Endothelial cell (in vitro differentiated cells): ENCODE measurements at places on chromosomes 6 and 20.

DNA sequence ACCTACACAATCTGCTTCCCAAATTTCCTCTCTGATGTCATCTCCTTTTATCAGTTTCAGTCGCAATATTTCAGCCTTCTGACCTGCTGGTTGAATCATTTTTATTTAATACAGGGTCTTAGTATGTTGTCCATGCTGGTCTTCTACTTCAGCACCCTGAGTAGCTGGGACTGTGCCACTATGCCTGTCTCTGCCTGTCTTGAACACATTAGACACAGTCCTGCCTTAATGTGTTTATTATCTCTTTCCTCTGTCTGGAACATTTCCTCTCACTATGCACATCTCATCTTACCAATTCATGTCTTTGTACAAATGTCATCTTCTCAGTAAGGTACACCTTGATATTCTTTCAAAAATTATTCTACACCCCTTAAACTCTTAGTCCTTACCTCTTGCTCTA is 106.5 kb downstream of the THEMIS start:
- DNase-seq: no peak

DNA sequence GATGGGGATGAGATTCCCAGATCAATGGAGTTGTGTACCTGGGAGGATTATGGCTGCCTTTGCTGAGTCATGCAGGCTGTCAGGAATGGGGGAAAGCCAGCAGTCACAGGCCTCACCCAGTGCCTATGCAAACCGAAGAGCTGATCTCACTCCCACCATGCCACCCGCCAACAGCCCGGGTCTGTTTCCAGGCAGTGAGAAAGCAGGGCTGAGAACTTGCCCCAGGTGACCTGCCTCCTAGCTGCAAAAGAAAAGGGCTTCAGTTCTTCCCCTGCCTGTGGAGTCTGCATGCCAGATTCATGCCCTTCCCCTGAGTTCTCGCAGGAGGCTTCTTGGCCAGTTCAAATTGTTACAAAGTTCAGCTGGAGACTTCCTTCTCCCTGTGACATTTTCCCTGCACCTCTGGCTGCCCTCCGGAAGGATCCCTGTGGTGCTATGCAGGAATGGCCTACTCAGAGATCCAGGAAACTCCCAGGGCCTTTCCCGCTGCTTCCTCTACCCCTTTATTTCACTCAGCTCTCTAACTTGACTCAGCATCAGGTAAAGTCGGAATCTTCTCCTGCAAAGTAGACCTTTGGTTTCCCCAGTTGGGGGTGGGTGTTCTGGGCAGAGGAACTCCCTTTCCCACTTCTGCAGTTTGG is 71.5 kb upstream of the B3GAT2 start:
- DNase-seq: no peak

DNA sequence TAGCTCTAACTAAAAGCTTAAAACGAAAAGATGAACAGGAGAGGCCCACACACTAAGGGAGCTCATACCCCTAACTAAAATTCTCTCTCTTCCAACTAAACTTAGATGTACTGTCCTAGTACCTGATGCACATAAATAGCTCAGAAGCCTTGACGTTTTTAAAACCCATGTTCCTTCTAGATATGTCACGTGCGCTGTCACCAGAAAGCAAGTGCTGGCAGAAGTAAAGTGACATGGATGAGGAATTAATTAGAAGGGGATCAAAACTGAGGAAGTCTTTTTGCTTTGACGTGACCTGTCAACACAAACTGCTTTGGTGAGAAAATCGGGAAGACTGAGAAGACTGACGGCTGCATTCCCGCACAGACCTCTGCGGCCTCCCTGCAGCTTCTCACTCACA is 142.5 kb downstream of the ZMYND8 start:
- no peak for DNase-seq

DNA sequence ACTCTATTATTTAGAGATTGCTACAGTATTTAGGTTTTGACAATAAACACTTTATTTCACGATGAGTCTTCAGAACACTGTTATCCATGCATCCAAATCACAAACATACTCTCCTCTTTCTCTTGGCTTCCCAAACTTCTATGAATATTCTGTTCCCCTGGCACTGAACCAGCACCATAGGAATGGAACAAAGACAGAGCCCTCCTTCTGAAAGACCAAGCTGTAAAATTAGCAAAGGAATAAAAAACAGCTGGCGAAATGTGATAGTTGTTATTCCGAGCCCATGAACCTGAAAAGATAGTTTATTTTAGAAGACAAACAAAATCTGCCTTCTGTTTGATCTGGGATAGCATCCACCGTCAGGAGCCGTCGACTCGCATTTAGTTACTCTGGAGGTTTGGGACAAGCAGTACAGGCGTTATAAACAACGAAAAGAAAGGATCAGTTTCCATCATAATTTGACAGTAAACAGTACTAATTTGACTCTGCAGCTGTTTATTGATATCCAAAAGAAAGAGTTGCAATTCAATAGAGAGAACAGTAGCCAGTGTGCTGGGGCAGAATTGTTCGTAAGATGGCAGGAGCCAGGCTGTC is 161.4 kb downstream of the CLIC5 start:
- no peak for DNase-seq

- no peak for DNase-seq
These were observed 968.5 kb upstream of the GJE1 start for GRCh38 chr6:141164042-141164743.

- DNase-seq: no peak
These were observed 44.3 kb downstream of the HDGFL1 start for GRCh38 chr6:22613695-22614094.

- no peak for DNase-seq
These were observed 175.0 kb downstream of the CBLN4 start for GRCh38 chr20:55830121-55830827.

GRCh38 chr6:92433911-92434310 is 985.4 kb downstream of the EPHA7 start:
- no peak for DNase-seq

DNA sequence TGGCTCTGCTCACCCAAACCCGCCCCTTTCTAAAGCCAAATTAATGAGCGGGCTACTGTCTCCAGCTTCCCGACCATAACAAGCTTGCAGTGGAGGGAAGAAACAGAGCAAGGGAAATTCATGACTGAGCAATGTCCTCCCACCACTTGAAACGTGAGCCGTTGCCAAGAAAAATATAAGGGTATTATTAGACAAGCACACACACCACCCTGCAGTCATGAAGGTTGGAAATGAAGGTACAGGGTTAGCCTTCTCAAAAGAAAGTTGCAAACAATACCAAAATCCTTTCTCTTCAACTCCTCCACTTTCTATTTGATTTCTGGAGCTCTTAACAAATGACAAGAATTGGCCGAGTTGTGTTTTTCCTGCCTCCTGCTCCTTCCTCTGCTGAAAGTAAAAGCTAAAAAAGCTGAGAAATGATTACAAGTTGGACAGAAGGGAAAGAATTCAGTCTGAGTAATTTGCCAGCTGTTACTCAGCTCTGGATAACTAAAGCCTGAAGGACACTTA is 151.1 kb upstream of the B3GAT2 start:
- no peak for DNase-seq

- no peak for DNase-seq
These were observed 119.7 kb downstream of the GRIK2 start for GRCh38 chr6:101513181-101513580.

- peak; percentile 81 for DNase-seq
These were observed at the start of gene PKIB for GRCh38 chr6:122609881-122610689. Gene PKIB, plus strand, starts transcription at chr6:122610405. Its CDS starts 107,390 bp downstream, at chr6:122717795.

GRCh38 chr20:38267296-38267695 is 6.8 kb upstream of the KIAA1755 start:
- no peak for DNase-seq

DNA sequence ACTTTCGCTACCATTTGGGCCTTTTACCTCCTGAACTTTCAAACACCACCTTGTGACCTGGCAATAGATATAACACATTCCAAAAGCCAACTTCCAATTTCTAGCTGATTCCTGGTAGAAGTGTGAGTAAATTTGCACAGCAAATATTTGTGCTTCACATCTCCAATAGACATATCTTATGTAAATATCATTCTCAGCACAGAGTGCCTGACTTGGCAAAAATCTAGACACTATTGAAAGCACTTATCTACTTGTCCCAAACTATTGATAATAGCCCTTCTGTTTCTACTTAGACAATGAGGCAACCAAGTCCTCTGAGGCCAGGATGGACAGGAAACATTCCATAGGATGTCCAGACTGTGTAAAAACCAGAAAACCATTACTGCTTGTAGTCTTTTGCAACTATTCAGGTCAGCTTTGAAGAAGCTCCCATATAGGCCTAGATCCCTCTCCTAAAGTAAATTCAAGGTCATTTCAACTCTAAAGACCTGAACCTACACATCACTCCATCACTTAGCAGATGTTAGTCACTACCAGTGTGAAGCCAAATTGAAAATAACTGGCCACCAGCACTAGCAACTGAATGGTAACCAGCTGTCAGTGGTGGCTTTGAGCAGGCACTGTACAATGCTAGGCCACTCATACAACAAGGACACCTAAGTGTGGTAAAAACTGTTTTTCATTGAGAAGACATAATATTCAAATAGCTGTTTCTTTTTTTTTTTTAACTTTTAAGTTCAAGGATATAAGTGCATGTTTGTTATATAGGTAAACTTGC is 95.3 kb upstream of the RSPO3 start:
- DNase-seq: no peak

DNA sequence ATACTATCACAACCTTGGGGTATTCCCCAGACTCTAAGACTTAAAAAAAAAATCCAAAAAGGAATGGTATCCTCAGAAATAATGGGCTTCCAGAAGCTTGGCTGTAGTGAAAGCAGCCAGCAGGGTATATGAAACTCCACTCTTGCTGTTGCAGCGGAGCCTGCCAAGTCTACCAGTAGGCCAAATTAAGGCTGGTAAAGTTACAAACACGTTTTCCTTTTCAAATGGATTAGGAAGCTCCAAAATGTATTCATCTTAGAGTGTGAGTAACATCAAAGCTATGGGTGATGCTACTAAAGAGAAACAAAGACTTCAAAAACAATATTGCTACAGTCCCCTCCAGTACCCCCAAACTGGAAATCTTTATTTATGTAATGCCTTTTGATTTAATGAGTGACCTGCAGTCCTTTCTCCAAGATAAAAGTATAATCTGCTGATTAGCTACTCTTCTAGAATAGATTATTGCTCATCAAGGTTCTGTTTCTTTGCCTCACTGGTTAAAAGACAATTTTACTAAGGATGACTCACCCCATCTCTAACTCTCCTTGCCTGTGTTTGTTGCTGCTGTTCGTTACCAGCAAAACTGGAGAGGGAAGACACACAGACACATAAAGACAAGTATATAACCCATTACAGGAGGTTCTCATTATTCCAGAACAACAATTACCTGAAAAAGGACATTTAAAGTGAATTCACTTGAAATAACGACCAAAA is 84.9 kb downstream of the BTBD9 start:
- DNase-seq: no peak

DNA sequence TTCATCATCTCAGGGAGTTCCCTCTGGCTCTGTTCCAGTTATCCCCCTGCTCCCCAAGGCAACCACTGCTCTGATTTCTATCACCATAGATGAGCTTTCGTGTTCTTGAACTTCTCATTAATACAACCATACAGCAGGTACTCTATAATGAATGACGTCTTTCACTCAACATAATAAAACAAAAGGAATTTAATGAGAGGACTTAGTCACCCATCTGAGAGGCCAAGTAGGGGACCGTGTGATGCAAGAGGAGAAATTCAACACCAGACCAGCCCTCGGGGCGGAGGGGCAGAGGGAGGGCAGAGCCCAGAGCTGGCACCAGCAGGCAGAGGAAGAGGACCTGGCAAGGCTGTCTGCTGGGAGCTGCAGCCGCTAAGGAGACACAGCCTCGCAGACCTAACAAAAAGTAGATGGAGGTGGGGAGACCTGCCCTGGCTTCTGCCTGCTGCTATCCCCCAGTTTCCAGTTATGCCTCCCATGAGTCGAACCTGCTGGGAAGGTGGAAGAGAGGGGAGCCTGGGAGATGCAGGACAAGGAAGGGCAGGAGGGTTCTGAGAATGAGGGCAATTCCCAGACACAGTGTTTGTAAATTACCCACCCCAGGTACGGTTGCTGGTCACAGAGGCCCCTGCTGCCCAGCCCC is 13.8 kb downstream of the CCN5 start:
- no peak for DNase-seq

- no peak for DNase-seq
These were observed 440.3 kb upstream of the HS3ST5 start for GRCh38 chr6:114783083-114783482.

DNA sequence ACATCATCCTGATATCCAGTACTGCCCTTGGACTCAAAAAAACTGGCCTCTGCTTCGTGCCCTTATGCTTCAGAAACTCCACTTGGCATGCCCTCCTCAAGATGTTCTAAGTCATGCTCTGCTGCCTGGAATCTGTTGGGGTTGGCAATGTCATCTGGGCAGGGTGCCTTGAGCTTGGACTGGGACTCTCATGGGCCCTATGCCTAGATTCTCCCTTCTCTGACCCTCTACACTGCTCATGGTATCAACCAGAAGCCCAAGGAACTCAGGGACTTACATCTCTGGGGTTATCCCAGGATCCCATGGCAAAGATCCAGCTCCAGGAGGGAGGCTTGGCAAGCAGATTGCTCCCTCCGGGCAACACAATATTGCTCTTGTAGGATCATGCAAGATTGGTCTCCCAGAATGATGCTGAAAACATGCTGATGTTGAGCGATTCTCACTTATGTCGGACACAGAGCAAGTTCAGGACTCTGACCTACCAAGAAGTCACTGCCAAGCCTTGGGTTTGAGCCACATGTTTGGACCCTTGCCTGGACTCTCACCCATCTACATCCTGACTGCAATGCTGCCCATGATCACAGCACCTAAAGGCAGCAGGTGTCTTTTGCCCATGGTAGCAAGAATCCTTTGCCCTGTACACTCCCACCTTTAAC is 88.8 kb downstream of the ADAT2 start:
- no peak for DNase-seq

DNA sequence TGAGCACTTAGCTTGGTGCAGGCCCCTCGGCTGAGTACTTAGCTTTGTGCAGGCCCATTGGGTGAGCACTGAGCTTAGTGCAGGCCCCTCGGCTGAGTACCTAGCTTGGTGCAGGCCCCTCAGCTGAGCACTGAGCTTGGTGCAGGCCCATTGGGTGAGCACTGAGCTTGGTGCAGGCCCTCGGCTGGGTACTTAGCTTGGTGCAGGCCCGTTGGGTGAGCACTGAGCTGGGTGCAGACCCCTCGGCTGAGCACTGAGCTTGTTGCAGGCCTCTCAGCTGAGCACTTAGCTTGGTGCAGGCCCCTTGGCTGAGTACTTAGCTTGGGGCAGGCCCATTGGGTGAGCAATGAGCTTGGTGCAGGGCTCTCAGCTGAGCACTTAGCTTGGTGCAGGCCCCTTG is 387.1 kb downstream of the THBS2 start:
- no peak for DNase-seq

GRCh38 chr6:159828074-159828473 is 28.0 kb downstream of the PNLDC1 start:
- DNase-seq: no peak

- DNase-seq: no peak
These were observed 34.3 kb downstream of the SNX5 start for GRCh38 chr20:17934141-17934862.

GRCh38 chr6:134632024-134632423 is 314.1 kb upstream of the SGK1 start:
- DNase-seq: no peak

- DNase-seq: no peak
These were observed 7.2 kb downstream of the PBOV1 start for GRCh38 chr6:138211048-138211581.
